Thoracic aorta (tissue), 2 donors: ENCODE measurements at places on chromosomes 1 and 21.

DNA sequence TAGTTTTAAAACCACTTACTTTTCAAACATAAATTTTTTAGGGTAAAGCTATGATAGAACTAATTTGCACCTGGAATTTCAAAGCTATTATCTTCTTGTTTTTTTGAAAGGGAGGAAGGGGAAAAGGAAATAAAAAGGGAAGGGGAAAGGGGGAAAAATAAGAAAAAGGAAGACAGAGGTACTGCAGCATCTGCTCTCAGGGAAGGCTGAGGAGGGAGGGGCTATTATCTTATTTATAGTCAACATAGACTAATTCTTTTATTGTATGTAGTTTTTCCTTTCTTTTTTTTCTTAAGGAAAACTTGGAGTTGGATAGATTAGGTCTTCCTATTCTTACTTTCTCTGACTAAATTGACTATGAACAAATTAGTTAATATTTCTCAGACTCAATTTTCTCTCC, 41.5 kb upstream of the ZYG11A start:
- DNase-seq: no peak

- no peak for DNase-seq
These were observed 33.4 kb upstream of the KAZN start for GRCh38 chr1:14565090-14565489.

- no peak for DNase-seq
These were observed 29.6 kb upstream of the SLAMF9 start for GRCh38 chr1:159983681-159984080.

- DNase-seq: no peak
These were observed 12.8 kb downstream of the PLA2G4A start for GRCh38 chr1:186841599-186841998.

GRCh38 chr21:37553078-37553481, 186.5 kb downstream of the DYRK1A start:
- no peak for DNase-seq

DNA sequence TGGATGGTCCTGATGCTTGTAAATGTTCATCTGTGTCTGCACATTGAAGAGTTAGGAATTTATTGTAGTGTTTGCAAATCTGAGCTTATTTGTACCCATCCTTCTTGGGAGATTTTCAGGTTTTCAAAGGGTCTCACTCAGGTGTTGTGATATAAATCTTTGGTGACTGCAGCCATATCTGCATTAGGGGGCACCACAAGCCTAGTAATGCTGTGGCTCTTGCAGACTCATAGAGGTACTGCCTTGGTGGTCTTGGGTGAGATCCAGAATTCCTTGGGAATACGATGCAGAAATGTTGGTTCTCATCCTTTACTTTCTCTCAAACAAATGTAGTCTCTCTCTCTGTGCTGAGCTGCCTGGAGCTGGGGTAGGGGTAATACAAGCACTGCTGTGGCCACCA, 405.9 kb downstream of the TTLL7 start:
- no peak for DNase-seq

DNA sequence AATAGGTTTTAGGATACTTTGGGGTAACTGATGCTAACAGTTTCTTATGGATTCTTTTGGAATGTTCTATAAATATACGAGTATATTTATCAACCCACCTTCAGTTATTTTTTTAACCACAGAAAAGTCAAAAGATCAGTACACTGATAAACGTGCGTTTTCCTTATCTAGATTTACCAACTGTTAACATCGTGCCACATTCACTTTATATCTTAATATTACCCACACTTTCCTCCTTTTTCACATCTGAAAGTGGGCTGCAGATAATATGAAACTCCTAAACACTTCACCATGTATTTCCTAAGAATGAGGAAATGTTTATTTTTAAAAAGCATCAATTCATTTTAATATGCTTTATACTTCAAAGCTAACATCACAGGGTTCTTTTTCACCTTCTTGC, 7.7 kb downstream of the ATF6 start:
- DNase-seq: no peak

DNA sequence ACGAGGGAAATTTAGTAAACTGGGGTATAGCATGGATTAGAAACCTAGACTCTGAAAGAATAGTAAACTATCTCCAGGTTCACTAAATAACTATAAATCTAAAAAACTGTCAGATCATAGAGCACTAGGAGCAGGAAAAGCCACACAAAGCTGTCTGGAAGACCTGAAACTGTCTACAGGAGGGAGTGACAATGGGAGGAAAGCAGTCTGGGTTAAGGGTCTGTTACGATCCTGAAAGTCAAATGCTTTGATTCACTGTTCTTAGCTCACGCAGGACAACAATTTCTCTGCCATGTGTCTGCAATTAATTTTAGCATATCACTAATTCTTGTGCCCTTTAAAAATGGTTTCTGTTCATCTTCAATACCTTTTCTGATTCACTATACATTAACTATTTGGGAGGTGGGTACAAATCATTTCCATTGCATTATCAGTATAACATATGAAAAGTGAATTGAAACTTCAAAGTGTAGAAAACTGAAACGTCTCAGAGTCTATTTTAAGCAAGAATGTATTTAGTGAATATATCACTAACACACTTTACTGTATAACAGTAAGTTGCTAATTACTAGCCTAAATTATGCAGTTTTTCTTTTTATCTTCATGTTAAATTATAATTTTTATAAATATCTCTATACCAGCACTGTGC, 18.4 kb downstream of the CEP170 start:
- DNase-seq: no peak

DNA sequence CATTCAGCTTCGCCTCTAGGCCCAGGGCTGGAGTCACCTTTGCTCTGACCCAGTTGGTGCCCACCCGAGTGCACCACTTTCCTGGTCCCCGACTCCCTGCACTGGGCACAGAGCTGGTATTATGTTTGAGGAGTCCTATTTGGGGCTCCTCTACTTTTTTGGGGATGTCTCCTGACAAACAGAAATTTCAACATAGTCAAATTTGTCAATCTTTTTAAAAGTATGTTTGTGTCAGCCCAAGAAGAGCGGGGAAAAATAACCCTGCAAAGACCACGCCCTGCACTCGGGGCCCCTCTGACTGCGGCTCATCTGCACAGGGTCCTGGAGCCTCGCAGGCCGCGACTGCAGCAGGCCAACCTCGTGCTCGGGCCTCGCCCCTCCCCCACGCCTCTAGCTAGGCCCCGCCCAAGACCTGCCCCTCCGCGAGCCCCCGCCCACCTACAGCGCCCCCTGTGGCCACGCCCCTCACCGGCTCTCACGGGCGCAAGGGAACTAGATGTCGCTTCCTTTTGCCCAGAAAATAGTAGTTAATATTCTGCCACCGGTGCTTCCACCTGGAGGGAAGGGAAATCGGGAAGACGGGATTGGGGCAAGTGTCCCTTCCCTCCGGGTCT, 11.4 kb downstream of the FAM229A start:
- DNase-seq: peak; percentile 43

- no peak for DNase-seq
These were observed 206.9 kb upstream of the SNX7 start for GRCh38 chr1:98454666-98455065.

DNA sequence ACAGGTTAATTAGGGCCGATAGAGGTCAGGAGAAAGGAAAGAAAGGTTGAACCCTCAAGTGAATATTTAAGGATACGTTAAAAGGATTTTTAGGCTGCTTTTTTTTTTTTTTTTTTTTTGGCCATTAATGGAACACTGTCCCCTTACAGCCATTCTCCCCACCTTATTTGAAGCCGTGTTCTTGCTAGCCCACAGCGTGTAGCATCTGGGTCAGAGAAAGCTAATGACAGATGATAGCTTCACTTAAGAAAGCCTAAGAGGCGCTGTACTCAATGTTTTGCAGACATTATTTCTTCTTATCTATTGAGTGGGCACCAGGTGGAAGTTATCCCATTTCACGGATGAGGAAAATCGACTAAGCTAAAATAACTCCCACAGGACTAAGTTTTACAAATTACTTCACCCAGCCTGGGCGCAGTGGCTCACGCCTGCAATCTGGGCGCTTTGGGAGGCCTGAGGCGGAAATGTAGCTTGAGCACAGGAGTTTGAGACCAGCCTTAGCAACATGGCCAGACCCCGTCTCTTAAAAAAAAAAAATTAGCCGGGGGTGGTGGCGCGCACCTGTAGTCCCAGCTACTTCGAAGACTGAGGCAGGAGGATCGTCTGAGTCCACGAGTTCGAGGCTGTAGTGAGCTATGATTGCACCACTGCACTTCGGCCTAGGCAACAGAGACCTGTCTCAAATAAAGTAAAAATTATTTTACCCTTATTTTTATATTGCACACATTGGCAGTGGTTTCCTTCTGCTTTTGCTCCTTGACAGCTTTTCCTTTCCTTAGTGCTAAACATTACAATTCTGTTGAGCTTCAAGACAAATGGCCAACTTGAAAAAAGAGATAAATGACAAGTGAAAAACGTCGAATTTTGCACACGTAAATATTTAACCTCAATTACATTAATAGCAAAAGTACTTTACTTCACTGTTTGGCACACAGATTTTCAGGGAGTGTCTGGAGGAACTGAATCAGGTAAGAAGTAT, 1.1 kb upstream of the PHTF1 start:
- no peak for DNase-seq

GRCh38 chr1:114551400-114551799, 30.0 kb downstream of the BCAS2 start:
- DNase-seq: no peak

- no peak for DNase-seq
These were observed 836 bp upstream of the PRCC start for GRCh38 chr1:156766298-156767100.

- DNase-seq: peak; percentile 92
These were observed at the start of gene ISG20L2 for GRCh38 chr1:156728599-156729462. ISG20L2 (minus strand) TSS chr1:156728766; CDS start chr1:156727652, 1,114 bp downstream.

GRCh38 chr1:47696737-47697441, 259.0 kb downstream of the FOXD2 start:
- no peak for DNase-seq

DNA sequence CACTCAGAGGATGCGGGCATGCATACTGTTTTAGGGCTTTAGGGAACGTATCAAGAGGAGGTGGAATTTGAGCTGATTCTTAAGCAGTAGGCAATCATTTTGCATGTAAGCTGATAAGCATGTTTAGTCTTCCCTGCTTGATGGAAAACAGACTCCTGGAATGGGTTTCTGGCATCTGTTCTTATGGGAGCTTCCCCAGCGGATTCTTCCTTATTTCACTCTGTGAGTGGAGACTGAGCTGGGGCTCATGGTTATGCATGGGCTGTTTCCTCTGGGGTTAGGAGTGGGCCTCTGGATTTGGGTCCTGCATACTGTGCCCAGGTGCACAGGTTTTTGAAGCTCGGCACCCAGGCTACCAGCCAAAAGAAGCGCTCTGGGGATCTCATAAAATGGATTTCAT, 93.4 kb downstream of the DIRAS3 start:
- no peak for DNase-seq

DNA sequence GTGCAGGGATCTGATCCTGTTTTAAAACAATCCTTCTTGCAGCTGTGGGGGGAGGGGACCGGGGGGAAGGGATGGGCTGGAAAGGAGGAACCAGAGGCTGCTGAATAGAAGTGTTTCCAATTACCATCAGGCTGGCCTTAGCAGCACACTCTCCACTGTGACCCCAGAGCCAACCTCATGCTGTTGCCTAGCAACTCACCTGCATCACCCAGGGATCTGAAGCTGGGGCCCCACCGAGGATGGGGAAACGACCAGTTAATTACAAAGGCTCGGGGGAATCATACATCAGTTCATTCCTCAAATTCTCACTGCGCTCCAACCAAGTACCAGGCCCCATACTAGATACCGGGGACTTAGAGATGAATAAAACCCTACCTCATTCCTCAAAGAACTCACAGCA, 11.9 kb upstream of the GPX7 start:
- DNase-seq: no peak

- DNase-seq: no peak
These were observed 39.2 kb downstream of the EPHA2 start for GRCh38 chr1:16116625-16117024.

GRCh38 chr1:168405906-168406549, 125.4 kb downstream of the TBX19 start:
- no peak for DNase-seq

DNA sequence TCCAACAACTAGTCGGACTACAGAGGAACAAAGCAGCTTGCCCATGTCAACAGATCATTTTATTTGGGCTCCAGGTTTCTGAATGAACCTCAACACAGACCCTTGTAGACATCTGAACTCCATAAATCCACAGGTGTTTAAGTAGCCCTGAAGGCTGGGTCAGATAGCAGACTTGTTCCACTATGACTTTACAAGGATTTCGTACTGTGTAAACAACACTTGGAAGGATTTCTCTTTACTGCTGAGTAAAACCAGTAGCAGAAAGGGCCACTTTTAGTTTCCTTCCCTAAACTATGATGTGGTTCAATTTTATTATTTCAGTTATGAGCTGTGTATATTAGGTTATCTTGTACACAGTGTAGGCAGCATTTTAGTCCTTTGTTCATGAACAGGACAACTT, 316.4 kb upstream of the ADGRL2 start:
- no peak for DNase-seq

DNA sequence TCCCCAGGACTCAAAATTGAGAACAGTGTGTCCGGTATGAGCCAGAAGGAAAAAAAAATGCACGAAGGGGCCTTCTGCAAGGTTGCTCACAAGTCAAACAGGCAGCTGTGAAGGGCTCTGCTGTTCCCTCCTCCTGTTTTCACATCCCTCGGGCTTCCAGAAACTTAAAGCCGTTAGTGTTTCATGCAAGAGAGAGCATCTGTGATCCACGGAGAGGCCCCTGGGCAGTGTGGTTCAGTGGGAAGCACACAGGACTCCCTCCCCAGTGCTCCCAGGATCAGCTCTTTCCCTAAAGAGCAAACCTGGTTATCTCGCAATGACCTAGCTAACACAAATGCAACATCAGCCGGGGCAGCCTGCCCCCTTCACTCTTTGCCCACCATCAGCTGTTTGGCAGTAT, 2.9 kb upstream of the MATN1 start:
- DNase-seq: no peak

DNA sequence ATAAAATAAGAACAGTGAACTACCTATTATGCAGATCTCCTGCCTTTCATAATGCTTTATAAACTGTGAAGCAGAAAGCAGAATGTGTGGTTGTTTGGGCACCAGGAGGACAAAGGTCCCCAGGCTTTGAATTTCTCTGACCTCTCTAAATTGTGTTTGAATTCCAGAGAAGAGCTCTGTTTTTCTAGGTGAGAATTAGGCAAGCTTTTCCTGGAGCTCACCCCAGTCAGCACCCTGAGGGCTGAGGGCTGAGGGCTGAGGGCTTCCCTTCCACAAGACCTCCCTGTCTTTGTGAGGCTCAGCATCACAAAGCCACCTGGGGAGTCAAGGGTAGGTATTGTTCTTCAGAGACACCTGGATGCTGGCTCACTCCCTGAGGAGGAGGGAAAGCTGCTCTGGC, 45.5 kb upstream of the LRIG2 start:
- no peak for DNase-seq
